Ureter (tissue), 1 donor: ENCODE measurements at places on chromosomes 4 and X. TPM values are rescaled to one million over a fixed set of nuclear protein-coding genes. Genes with fewer than 3 reads are reported as not detected.

DNA sequence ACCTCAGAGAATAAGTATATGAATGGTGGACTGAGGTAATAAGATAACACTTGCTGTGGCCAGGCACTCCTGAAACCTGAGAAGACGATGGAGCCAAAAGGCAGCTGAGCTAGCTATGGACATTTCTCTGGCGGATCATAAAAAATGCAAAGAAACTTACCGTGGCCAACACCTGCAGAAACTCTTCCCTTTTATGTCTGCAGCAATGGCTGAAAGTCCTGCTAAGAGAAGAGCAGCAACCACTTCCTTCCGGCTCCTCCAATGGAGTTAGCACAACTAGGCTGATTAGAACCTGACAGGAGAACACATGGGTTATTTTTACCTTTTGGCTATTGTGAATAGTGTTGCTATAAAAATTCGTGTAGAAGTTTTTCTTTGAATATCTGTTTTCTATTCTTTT, 76.0 kb upstream of the MAGEB16 start:
- no peak for DNase-seq

Gene PDE6B
- 15.1 TPM for total RNA-seq

DNA sequence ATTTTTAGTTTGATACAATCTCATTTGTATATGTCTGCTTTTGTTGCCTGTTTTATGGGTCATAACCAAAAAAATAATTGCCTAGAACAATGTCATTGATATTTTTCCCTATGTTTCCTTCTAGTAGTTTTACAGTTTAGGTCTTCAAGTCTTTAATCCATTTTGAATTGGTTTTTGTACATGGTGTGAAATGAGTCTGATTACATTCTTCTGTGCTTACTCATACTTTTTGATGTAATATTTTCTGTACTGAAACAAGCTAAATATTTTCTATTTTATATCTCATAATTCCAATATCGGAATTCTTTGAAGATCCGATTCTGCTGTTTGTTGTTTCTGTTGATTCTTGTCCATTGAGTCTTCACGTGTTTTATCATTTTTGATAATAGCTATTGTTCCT, 10.6 kb downstream of the TMEM156 start:
- no peak for DNase-seq

GRCh38 chr4:98261405-98262291, 464 bp downstream of the RAP1GDS1 start:
- peak; percentile 49 for DNase-seq

Gene HELT
- not detected for total RNA-seq

DNA sequence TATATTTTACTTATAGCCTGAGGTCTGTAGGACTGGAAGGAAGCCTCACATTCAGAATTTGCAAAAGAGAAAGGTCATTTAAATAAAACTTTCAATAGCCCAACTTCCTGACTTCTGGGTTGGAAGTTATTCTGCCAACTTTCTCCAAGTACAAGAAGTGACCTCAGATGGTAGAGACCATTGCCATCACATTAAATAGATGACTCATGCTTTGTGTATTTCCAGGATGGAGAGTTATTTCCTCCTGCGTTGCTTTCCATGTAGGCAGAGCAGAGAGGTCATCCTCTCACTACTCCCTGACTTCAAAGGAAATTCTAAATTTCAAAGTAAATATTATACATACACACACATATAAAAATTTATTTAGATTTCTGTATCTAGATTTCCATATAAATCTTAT, 73.0 kb upstream of the NR3C2 start:
- no peak for DNase-seq

DNA sequence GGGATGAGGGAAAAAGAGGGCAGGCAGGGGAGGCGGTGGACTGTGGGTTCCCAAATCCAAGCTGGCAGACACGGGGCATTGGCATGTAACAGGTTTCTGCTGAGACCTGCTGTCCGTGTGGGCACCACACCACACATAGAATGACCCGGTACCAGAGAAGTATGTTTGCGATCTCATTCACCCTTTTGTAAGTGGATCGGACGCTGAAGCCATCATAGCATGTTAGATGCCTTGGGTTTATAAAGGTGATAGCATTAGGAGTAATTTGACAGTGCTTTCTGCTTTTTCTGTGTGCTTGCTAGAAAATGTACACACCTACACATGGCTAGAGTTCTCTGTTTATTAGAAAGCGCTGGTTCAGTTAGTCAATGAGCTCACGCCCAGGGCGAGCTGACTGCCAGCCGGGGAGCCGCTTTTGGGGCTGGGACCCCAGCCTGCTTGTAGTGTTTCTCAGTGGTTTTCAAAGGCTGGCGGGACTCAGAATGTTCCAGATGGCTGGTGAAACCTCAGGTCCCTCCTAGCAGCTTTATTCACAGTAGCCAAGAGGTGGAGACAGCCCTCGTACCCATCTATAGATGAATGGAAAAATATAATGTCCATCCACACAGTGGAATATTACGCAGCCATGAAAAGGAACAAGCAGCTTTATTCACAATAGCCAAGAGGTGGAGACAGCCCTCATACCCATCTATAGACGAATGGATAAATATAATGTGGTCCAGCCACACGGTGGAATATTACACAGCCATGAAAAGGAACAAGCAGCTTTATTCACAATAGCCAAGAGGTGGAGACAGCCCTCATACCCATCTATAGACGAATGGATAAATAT, 579 bp downstream of the IL3RA start:
- DNase-seq = no peak

DNA sequence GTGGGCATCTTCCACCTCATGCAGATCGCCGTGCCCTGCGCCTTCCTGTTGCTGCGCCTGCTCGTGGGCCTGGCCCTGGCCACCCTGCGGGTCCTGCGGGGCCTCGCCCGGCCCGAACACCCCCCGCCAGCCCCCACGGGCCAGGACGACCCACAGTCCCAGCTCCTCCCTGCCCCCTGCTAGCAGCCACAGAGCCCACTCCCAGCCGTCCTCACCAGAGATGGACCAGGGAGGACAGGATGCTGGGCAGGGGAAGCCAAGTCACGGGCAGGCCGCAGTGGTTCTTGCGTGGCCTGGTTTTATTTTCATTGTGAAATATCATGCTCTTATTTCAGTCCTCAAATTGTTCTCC, 15.1 kb downstream of the DGKQ start:
- DNase-seq = no peak

GRCh38 chr4:167785523-167785922, 306.8 kb upstream of the ANXA10 start:
- no peak for DNase-seq

- no peak for DNase-seq
These were observed 25.3 kb upstream of the HERC6 start for GRCh38 chr4:88353324-88353723.

Gene ADH4
- 1.6 TPM for total RNA-seq

Gene RNF150
- 19.8 TPM for total RNA-seq

GRCh38 chr4:28435314-28435713, 1574.7 kb downstream of the STIM2 start:
- no peak for DNase-seq

GRCh38 chrX:10769696-10770619, 149.6 kb upstream of the MID1 start:
- no peak for DNase-seq

Gene TCP11X2
- not detected for total RNA-seq

Gene CXCL11
- 0.31 TPM for total RNA-seq

Gene UCP1
- total RNA-seq = not detected

- no peak for DNase-seq
These were observed 93.3 kb downstream of the HMX1 start for GRCh38 chr4:8778291-8778690.

- no peak for DNase-seq
These were observed 27.4 kb downstream of the HOPX start for GRCh38 chr4:56653461-56654237.

Gene ADH1B
- 142 TPM for total RNA-seq

DNA sequence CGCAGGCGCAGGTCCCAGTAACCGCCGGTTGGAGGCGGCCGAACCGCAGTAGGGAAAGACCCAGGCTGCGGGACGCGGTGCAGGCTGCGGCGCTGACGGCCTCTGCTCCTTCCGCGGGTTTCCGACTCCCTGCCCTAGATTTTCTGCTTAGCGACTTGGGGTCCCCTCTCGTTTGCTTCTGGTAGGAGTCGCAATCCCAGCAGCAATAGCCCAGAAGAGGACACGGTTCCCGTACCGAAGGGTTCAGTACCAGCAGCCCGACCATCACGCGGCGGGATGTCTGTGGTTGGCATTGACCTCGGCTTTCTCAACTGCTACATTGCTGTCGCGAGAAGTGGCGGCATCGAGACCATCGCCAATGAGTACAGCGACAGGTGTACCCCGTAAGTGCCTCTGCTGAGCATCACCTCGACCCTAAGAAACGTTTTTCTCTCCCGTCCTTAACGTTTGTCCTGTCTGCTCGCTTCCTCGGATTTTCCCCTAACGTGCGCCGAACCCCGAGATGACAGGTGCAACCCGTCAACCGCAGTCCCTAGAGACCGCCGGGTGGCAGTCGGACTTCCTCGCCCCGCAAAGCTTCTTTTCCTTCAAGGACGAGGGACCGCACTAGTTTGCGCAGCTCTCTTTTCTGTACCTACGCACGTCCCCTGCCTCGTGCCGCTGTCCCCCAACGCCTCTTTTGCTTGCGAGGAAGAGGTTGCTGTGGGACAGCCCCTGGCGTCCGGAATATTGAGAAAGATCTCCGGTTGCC, at the start of gene HSPA4L:
TSS of gene HSPA4L (plus strand) at position 48 of the 751 bp plus-strand sequence. CDS start at position 277, 229 bp downstream.
- DNase-seq = no peak

DNA sequence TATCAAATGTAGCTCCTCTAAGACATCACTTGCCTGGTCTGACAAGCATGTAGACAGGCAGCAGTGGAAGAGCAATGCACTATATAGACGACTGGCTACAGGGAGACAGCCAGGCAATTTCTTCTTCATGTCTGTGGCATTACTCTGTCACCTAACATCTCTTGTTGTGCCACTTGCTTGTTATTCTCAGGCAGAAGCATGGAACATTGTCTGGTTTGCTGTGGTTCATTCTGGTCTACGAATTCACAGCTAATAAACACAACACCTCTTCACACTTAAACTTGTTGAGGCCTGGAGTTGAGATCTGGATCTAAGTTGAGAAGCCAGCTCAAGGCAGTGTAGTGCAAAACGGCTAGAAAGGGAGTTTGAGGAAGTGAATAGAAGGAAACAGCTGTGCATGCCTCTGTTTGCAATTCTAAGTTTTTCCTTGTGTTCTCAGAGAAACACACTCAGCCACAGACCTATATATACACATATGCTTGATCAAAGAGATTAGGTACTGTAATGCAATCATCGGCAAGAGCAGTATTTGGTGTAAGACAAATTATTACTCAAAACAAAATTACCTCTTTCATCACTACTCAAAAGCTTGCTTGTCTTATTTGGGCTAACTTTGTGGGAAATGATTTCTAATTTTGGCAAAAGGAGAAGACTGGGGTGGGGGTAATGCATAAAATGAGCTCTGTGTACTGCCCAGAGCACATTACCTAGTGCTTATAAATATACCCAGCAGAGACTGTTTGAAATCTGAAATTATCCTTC, 243.8 kb downstream of the PPP3CA start:
- peak; percentile 44 for DNase-seq

GRCh38 chr4:75513526-75514130, 575 bp downstream of the RCHY1 start:
- no peak for DNase-seq

GRCh38 chr4:146271466-146271865, 57.1 kb downstream of the REELD1 start:
- no peak for DNase-seq

GRCh38 chr4:7960017-7960789, 20.5 kb upstream of the AFAP1 start:
- DNase-seq = no peak

DNA sequence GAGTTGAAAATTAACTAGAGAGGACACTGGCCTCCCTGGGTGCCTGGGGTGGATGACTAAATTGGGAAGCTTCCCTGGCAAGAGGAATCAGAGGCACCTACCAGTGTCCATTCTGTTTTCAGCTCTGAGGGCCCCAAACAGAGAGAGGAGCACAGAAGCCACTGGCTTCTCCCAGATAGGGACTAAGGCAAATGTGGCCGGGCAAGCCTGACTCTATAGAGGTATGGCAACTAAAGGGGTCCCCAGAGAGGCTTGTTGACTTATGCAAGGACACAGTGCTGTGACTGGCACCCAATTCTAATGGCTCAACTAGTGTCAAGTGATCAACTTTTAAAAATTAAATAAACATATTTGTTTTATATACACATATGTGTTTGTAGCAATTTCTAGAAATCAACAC, 17.2 kb downstream of the TRPC3 start:
- no peak for DNase-seq

DNA sequence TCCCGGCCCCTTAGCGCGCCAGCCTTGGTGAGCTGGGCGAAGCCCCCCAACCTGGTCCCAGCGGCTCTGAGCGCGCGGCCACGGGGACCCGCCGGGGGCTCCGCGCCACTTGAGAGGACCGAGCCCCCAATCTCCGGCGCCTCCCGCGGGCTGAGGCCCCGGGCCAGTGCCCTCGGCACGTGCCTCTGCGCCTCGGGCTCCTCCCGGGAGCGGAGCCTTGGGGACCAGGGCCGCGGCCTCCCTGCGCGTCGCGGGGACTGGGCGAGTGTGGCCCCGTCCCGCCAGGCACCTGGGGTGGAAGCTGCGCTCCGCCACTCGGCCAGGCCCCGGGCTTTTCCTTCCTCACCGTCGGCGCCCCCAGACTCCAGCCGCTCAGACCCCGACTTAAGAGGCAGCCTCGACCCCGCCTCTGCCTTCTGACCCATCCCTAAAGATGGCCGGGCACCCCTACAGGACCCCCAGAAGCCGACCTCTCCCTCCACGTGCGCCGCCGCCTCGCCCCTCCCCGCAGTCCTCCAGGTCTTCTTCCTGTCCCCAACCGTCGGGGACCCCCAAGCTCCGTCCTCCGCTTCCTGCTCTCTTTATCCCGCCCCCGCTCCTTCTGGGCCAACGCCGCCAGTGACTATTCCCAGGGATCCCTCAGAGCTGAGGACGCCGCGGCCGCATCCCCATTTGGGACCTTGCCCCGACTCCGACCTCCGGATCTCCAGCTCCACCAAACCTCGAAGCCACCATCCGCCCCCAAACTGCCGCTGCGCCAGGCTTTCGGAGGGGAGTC, 752 bp downstream of the ERAS start:
- no peak for DNase-seq

Gene HS3ST1
- total RNA-seq = 9.8 TPM

DNA sequence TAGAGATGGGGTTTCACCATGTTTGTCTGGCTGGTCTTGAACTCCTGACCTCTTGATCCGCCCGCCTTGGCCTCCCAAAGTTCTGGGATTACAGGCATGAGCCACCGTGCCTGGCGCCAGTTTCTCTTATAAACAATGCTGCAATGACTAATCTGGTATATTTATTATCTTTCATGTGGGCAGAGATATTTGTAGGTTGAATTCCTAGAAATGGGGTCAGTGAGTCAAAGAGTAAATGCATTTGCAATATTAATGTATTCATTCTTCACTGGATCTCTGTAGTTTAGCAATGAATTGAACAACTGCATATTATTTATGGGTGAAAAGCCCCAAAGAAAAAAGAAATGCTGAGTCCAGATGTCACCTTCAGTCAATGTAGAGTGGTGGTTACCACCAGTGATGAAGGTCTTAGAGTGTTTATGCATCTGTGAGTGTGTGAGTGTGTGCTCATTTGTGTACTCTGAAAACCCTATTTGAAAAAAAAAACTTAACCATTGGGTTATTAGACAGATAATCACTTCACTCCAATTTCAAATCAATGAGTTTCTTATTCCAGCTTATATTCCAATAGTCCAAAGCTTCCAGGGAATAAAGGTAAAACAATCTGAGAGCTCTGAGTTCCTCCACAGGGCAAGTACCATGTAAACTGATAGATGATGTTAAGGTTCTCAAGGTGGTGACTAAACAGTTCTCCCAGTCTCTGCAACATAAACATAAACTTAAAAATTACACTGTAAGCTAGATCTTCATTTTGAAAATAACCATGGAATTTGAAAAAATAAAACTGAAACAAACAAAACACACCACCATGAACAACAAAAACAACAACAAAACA, 22.6 kb upstream of the CD38 start:
- DNase-seq = no peak

Gene ZNF674
- 8.5 TPM for total RNA-seq
